ENCODE measurements at places on chromosomes 2 and 18. TPM values are rescaled to one million over a fixed set of nuclear protein-coding genes. Genes with fewer than 3 reads are reported as not detected.

DNA sequence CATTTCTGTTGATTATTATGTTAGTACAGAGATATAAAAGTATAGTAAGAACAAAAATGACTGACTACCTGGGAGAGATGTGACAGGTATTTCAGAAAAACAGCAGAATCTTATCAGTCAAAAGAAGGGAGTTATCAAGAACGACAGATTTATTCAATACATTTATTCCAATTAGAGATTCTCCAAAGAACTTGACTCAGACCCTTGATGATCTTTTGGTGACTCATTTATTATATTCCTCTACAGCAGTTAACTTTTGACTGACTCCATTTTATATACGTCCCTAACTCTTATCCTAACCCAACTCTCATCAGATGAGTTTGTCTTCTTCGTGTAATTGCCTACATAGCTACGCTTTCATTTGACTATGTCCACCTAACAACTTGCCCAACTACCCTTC, 91.1 kb downstream of the C2orf74 start:
- DNase-seq: peak; percentile 14

GRCh38 chr18:1002653-1003178, 98.0 kb downstream of the ADCYAP1 start:
- peak; percentile 88 for DNase-seq

Gene ALPP
- 0.59 TPM for total RNA-seq

- no peak for DNase-seq
Measured at GRCh38 chr18:13211534-13211933, 7.0 kb upstream of the LDLRAD4 start.

DNA sequence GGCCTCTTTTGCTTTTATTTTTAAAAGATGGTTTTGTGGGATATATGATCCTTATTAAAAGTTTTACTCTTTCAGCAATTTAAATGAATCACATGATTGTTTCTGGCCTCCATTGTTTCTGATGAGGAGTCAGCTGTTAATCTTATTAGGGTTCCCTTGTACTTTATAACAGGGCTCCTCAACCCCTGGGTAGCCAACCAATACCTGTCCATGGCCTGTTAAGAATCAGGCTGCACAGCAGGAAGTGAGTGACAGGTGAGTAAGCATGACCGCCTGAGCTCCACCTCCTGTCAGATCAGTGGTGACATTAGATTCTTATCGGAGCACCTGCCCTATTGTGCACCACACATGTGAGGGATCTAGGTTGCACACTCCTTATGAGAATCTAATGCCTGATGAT, 45.1 kb upstream of the FAM98A start:
- no peak for DNase-seq

GRCh38 chr2:159262226-159262625, 24.3 kb downstream of the WDSUB1 start:
- DNase-seq: no peak

Data from M059J (cell line).